Upper lobe of left lung (tissue), 6 donors: ENCODE measurements at places on chromosomes 12 and 14.
A peak's percentile ranks its signal among the peaks of the same experiment; 100 is the strongest.

- DNase-seq, result no peak
Observed at GRCh38 chr14:59849411-59850130, 21.0 kb downstream of the RTN1 start.

DNA sequence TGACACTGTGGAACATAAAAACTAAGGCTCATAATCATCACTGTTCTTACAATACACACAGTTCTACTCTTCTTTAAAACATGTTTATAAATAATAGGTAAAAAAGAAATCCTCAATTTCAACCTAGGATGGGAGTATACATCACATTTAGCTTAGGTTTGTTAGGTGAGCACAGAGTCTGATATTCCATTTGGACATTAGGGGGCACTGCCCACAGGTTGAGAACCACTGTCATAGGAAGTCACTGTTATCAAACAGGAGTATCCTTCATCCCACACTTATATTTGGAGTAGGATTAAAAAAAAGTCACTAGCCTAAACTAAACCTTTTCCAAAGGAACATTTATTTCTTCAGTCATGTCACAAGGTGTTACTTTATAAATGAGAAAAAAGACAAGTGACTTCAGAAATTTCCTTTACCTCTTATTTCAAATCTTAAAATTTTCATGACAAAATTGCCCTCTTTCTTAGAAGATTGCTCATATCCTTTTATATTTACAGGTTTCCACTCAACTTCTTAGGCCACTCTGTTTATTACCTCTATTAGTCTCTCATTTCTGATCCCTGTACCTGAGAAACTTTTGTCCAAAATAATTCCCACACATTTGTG is 240.6 kb downstream of the CPNE8 start:
- DNase-seq, result no peak

- no peak for DNase-seq
Observed at GRCh38 chr12:42756841-42757623, 167.5 kb upstream of the PRICKLE1 start.

DNA sequence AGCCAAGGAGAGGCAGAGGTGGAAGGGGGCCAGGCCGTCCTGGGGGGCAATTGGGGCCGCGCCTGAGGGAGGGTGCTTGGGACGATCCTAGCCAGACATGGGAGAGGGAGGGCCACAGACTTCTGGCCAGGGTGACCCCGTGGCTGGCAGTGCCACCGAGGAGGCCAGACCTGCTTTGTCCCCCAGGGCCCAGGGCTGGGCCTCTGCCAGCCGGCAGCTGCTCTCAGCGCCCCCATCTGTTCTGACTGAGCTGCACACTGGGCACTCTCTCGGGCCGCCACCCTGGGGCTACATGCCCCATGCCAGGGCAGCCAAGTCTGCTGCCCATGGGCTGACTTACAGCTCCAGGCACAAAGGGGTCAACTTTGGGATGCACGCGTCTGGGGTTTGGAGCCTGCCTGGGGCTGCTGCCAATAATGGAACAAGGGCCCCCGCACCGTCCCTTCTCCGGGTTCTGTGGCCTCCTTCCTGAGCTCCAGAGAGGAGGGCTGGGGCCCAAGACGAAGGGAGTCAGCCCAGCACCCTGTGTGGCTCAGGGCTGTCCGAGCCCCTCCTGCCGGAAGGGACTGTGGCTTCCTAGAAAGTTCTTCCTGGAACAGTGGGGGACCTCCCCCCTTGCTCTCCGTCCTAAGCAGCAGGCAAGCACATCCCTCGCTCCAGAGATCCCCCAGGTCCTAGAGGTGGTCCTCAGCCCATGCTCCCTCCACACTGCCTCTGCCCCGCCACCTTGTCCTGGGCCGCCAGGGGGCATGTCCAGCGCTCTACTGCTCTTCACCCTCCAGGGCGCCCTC is 1.1 kb downstream of the ADSS1 start:
- DNase-seq, result peak; percentile 83

- no peak for DNase-seq
Observed at GRCh38 chr14:95700221-95700976, 13.5 kb downstream of the TCL1A start.

DNA sequence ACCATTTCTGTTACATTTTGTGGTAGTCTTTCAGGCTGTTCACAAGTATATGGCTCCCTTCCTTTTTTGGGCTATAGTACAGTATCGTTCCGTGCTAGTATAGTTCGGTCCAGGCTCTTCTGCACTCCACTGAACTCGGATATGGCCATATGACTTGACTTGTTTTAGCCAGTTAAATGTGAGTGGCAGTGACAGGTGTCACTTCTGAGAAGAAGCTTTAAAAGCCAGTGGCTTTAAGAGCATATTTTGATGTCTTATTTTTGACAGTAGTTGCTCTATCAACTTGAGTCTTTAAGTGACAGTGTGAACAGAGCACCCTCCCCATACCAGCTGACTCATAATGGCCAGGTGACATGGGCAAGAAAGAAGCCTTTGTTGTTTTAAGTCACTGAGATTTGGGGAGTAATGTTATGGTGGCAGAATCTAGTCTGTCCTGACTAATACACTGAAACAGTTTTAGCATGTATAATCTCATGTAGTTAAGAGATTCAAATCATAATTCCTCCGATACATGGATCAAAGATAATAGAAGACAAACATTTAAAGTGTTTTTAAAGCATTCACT is 64.6 kb downstream of the ANO4 start:
- DNase-seq, result no peak
